ENCODE measurements at places on chromosomes 5 and 9.

GRCh38 chr5:125011014-125011413, 264.6 kb upstream of the ZNF608 start:
- no peak for DNase-seq

DNA sequence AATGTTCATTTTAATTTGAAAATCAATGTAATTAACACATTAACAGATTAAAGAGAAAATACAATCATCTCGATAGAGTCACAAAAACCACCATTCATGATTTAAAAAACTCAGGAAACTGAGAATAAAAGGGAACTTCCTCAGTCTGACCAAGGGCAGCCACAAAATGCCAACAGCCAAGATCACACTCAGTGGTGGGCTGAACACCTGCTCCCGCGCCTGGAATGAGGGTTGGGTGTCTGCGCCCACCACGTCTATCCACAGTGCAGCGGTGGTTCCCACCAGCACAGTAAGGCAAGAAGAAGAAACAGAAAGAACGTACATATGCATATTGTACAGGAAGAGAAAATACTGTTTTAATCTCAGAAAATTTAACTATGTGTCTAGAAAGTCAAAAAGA, 11.7 kb upstream of the NSMF start:
- no peak for DNase-seq

- DNase-seq, result no peak
Measured at GRCh38 chr5:26660116-26660515, 378.3 kb downstream of the CDH9 start.

- no peak for DNase-seq
Measured at GRCh38 chr5:103402851-103403250, 144.3 kb downstream of the MACIR start.

GRCh38 chr9:91043056-91043810, 241.6 kb downstream of the SYK start:
- DNase-seq, result no peak

- DNase-seq, result no peak
Measured at GRCh38 chr5:135545099-135545498, 9.3 kb upstream of the NEUROG1 start.

- DNase-seq, result no peak
Measured at GRCh38 chr5:151156507-151157420, 815 bp downstream of the ANXA6 start.

DNA sequence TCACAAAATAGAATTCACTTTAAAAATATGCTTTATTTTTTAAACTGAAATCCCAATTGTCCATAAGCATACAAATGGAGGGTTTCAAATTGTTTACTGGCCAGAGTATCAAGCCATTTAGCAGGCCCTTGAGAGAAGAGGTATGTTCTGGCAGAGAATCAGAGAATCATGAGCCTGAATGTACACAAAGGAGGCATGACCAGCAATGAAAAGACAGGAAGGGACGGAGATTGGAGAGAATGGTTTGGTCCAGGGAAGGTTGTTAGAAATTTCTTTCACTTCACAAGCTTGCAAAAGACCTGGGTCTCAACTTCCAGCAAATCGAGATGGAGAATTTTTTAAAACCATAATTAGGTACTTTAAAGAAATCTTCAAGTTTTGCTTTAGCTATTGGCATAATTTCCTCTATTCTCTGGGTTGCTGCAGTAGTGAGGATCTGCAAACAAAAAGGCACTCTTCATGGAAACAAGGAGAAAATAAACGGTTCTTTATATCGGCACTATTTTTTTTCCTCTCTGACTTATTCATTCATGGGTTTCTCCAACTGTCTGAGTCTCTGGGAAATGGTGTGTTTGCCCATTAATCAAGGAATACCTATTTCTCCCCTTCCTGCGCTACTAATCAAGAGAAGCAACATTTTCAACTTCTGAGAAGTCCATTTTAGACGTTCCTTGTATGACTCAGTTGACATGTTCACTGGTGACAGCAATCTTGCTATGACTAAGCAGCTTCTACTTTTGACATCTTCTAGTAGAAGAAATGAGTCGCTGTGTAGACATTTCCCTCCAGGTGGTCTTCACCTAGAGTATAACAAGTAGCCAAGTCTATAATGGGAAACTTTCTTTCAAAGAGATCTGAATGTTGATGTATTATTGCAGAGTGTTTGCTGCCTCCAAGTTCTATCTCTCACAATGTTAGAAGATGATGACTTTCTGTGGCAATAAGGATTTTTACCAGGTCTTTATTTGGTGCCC, 23.1 kb upstream of the ERCC6L2 start:
- DNase-seq, result no peak

GRCh38 chr9:118957585-118957984, 411.6 kb downstream of the BRINP1 start:
- no peak for DNase-seq

GRCh38 chr5:172878933-172879752, 45.1 kb downstream of the ERGIC1 start:
- DNase-seq, result no peak

DNA sequence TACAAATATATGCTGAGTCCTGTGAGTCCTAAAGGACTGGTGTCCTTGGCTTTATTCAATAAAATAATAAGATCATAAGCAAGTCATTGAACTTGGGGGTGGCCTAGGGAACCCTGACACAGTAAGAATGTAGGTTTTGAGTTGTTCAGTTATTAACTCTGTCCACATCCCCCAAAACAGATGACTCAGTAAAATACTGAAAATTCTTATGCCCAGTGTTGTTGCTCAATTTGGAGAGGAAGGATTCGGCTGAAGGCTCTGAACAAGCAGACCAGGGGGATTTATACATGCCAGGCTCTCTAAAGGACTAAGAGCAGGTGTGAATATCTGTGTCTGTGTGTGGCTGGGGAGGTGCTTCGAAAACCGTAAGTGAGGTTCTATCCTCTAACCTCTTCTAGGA, 173.7 kb downstream of the RMI1 start:
- DNase-seq, result no peak

DNA sequence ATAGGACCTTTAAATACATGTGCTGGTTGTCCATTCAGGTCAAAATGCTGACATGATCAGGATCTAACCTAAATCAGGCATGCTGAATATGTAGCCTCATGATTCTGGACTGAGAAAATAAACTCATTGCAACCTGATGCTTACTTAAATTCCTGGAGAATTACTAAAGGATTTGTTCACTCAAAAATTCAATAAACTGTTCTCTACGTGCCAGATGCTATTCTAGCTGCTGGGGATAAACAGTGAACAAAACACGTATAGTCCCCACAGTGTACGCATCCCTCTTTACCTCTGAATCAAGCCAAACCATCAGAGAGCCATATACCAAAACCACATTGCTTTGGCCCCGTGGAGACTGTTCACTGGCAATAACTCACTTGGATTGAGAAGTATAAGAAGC, 6.1 kb downstream of the SCAI start:
- DNase-seq, result no peak

DNA sequence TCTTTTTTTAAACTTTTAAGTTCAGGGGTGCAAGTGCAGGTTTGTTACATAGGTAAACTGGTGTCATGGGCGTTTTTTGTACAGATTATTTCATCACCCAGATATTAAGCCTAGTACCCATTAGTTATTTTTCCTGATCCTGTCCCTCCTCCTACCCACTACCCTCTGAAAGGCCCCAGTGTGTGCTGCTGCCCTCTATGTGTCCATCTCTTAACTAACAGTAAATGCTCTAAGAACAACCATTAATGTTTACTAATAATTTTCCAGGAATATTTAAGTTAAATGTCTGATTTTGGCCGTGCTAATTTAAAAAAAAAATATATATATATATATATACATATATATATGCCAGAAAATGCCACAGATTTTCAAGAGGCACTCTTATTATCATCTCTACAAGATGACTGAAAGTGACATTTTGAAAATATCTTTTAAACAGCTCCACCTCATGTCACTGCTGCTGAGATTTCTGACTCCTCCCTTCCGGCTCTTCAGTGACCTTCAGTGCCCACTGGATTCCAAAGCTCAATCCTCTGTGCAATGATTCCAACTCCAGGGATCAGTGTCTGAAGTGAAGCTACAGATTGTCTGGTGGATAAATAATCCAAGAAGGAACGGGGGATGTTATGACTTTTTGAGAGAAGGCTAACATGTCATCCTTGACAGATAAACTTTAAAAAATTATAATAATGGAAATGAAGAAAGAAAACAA, 46.7 kb upstream of the HNRNPA0 start:
- DNase-seq, result no peak

DNA sequence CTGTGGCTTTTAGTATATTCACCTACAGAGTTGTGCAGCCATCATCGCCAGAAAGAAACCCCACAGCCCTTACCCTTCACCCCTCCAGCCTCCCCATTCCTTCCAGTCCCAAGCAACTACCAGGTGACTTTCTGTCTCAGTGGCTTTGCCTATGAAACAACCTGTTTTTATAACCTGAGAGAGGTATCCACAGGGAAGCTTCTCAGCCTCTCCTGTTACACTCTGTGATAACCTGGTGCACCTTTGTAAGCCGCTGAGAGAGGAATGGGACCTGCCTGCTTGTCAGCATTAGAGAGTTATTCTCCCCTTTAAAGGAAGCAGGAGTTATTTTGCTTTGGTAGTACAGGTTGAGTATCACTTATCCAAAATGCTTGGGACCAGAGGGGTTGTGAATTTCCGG, 93.6 kb downstream of the TRIO start:
- no peak for DNase-seq

DNA sequence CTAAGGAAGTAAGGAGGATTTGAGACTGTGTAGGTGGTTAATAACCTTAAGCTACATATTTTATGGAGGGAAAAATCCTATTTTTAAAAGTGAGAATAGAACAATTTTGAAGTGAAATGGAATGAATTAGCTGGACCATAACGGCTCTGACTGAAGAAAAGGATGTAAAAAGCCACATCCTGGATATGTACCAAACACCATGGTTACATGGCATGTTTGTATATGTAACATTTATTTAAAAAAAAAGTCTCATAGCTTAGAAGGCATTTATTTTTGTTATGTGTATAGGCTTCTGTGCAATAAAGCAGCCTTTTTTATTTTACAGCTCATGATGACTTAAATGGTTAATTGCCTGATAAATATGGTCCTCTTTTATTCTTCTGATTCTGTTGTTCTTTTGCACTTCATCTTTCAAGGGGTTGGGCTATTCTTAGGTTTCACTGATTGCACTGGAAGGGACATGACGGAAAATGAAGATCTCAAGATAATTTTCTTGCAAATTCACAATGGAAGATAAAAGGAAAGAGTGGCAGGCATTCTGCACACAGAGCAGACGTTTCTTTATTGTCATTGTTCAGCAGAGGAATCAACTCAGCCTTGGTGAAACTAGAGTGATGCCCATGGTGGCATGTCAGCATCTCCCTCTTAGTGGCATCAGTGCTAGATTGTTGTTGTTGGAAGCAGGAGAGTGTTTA, 63.1 kb downstream of the DOCK8 start:
- no peak for DNase-seq

DNA sequence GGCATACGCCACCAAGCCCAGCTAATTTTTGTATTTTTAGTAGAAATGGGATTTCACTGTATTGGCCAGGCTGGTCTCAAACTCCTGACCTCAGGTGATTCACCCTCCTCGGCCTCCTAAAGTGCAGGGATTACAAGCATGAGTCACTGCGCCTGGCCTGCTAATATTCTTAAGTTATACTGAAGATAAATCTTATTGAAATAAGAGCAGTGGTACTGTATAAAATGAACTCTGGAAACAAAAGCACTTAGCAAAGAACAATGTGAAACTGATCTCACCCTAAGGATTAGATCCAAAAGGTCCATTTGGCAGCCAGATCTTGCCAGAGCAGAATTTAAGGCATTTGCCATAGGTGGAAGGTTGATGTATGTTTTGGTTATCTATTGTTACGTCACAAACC, 27.1 kb downstream of the CYSTM1 start:
- DNase-seq, result no peak

GRCh38 chr9:129006328-129007034, 21.6 kb downstream of the SH3GLB2 start:
- DNase-seq, result no peak

- no peak for DNase-seq
Measured at GRCh38 chr5:172902497-172903472, 56.4 kb upstream of the RPL26L1 start.

- DNase-seq, result no peak
Measured at GRCh38 chr5:178899289-178899688, 3.6 kb downstream of the ZFP2 start.

DNA sequence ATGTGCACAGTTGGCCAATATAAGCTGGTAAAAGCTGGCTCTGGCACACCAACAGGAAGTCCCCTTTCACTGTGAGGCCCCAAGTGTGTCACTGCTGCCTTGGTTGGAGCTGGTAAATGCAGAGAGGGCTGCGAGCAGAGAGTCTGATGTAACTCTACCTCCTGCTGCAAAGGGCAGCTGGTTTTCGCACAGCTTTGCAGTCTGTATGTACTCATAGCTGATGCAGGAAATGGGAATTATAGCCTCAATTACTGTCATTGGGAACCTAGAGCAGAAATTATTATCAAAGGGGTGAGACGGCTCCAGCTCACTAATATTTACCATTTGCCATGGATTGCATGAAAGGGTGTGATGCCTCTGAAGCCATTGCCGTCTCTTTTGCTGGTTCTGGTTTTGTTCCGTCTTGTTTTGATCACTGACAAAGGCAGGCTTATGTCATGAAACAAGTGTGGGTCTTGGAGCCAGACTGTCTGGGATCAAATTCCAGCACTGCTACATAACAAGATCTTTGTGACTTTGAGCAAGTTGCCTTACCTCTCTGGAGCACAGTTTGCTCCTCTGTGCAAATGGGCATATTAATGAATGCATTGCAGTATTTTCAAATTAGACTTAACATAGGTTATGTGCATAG, 124.3 kb upstream of the SLC25A48 start:
- DNase-seq, result no peak

GRCh38 chr5:115382989-115383388, 86.5 kb upstream of the CCDC112 start:
- no peak for DNase-seq

GRCh38 chr5:102794677-102795331, 39.7 kb downstream of the PAM start:
- DNase-seq, result no peak

GRCh38 chr9:93532141-93532540, 44.2 kb upstream of the PHF2 start:
- no peak for DNase-seq

DNA sequence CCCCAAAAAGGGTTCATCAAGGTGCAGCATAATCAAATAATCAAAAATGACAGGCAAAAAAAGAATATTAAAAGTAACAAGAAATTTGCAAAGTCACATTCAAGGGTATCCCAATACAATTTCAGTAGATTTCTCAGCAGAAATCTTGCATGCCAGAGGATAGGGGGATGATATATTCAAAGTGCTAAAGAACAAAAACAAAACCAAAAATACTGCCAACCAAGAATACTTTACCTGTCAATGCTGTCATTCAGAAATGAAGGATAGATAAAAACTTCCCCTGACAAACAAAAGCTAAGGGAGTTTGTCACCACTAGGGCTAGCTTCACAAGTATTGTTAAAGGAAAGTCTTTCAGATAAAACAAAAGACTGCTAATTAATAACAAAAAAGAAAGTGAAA, 68.7 kb upstream of the EDIL3 start:
- DNase-seq, result no peak

DNA sequence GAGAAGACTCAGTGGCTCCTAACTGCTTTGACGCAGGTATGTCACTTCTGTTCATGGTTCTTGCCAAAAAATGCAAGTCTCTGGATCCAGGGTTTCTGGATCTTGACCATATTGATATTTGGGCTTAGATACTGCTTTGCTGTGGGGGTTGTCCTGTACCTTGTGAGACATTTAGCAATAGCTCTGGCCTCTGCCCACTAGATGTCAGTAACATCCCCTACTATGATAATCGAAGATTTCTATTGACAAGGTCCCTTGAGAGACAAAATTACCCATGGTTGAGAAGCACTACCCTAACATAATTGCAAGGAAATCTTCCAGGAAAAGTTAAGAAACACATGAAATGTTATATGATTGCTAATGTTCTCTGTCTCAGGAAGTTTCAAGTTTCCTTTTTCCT, 285.4 kb downstream of the TMEM232 start:
- no peak for DNase-seq

Data from T-cell (primary cell).